ENCODE measurements at places on chromosomes 13 and 19.

DNA sequence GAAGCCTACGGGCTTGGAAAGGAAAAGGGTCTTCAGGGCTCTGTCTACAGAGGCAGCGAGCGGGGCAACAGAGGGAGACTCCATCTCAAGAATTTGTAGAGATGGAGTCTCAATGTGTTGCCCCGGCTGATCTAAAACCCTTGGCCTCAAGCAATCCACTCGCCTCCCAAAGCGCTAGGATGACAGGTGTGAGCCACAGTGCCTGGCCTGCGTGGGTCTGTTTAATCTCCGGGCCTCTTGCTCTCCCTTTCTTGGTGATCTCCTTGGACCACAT, 8.1 kb downstream of the RPS9 start:
- DNase-seq, result no peak

GRCh38 chr13:44967704-44968433, 21.4 kb downstream of the NUFIP1 start:
- DNase-seq, result no peak

DNA sequence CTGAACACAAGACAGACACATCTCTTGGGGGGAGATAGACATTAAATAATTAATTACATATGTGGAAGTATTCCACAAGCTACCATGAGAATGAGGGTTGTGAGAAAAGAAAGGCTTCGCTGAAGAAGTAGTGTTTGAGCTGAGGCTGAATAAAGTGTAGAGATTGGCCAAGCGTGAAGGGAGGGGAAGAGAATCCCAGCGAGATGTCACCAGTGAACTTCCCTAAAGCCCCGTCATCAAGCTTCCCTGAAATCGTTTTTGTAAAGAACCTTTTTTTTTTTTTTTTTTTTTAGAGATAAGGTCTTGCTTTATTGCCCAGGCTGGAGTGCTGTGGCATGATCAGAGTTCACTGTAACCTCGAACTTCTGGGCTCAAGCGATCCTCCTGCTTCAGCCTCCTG, 235.2 kb downstream of the KCNRG start:
- no peak for DNase-seq

- DNase-seq, result no peak
Observed at GRCh38 chr13:21402586-21403307, 56.4 kb downstream of the ZDHHC20 start.

DNA sequence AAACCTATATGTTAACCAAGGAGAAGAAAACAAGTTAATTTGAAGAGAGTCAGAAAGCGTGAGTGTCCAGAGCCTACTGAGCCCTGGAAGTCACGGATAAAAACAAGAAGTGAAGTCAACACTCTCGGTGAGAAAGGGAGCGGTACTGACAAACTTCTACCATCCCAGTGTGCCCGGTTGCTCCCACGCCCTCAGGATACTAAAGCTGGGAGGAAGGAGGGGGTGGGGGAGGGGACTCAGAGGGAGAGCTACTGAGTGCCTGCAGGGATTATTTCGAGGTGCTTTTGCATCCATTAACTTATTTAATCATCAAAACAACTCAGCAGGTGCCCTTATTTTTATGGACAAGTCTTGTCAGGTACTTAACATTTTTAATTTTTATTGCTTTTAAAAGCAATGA, 166.2 kb downstream of the ZIC5 start:
- no peak for DNase-seq

- DNase-seq, result no peak
Observed at GRCh38 chr13:46598820-46599180, 45.8 kb downstream of the LRCH1 start.

DNA sequence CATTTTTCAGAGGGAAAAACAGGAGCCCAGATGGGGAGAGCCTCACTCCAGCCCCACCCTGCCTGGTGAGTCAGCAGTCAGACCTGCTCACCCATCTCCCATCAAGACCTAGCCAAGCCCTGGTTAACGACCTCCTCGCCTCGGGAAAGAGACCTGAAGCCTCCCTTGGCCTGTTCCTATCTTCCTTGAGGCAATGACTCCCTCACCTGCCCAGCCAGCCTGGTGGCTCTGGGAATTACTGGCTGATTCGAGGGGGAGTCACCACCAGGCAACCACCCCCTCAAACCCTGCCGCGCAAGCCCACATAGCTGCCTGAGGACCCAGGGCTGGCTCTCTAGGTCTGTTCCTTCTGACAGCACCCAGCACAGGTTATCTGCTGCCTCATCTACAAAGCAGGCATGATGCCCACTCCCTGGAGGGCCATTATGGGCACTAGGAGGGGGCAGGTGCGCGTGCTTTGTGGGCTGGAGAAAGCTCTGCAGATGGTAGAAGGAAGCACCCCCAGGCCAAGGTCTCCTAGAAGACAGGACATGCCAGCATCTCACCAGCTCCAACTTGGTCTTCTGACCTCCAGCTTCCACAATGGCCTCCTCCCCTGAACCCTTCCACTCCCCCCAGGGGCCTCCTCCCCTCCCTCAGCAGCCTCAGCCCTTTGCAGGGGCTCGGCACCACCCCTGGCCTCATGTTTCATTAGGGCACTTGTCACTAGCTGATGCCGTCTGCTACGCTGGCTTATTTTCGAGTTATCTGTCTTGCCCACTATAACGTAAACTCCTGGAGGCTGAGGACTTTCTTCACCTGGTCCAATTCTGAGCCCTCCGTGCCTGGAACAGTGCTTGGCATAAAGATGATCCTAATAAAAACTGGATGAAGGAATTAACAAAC, 10.4 kb downstream of the DEDD2 start:
- DNase-seq, result no peak

- DNase-seq, result no peak
Observed at GRCh38 chr13:76406243-76406642, 480.0 kb downstream of the KCTD12 start.

GRCh38 chr13:23608701-23609413, 38.6 kb downstream of the TNFRSF19 start:
- DNase-seq, result no peak

DNA sequence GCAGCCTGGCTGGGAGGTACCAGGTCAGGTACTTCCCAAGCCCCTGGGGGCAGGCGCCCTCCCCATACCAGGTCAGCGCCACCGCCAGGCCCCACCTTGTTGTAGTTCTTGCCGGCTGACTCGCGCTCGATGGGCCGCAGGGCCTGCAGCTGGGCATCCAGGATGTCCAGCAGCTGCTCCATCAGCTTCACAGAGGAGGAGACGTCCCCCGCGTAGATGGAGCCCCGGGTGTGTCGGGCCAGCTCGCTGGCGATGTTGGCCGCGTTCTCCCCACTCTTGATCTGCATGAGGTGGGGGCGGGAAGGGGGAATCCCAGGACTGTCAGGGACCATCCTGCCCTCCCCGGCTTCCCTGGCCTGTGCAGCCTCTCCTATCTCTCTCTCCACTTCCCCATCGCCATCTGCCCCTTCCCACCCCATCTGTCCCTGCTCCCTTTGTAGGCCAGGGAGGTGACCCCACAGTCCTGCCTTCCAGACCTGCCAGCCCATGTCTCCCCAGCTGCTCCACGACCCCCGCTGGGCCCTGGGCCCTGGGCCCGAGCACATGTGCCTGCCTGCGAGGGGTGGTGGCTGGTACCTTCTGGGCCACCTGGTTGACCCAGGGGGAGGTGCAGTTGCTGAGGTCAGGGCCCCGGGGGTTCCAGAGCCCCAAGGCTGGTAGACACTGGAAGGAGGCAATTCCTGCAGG, 23.8 kb upstream of the ASF1B start:
- DNase-seq, result no peak

DNA sequence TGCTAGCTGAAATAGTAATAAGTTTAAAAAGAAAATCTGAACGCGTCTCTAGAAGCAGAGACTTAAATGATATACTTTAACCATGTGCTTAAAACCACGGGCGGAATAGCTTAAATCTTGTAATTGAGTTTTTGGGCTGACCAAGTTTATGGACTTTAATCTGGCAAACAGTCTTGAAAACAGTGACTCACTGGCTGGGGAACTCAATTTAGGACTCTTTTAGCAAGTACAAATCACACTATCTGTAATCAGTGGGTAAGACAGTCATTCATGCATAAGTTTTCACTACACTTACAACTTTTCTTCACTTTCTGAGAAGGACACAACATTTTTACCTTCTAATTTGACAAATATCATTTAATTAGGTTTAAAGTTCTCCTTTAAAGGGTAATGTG, 26.8 kb downstream of the ZNF627 start:
- no peak for DNase-seq

- DNase-seq, result no peak
Observed at GRCh38 chr19:7126132-7126531, 56.6 kb downstream of the ZNF557 start.

GRCh38 chr13:101393140-101393539, 23.2 kb downstream of the NALCN start:
- no peak for DNase-seq

DNA sequence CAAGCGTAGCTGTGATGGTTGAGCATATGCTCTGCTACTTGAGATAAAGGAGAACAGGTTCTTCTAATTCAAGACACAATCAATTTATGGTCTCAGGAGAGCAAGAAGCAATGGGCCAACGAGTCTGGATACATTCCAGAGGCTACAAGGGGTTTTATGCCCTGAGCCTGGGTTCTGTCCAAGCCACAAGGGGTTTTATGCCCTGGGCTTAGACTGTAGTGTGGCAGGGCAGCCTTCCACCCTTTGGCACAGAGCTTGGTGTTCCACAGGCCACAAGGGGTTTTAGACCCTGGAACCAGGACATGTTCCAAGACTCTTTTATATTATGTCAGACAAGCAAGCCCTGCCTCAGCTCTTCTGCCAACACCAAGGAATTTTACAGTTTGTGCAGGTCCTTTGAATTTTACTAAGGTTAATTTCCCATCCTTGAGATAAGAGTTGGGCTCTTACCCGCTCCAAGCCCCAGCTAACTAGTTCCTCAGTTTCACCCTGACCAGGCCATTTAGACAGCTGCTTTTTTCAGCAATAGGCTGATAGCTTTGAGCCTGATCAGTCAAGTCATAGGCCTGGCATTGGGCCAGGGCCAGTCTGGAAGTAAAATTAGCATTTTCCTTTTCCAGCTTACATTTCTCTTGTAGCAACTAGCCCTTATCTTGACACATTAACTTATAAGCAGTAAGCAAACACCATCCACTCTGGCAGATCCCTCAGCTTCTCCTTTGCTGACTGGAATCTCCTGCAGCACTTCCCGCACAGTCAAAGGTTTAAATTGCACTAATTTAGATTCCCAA, 95.0 kb downstream of the ZNF737 start:
- no peak for DNase-seq
